CD4-positive, alpha-beta T cell treated with Interleukin-10 for 1 hour (primary cell): ENCODE measurements at places on chromosomes 11 and 22.

GRCh38 chr11:116123739-116124138 lies 619.5 kb upstream of the CADM1 start:
- no peak for DNase-seq

DNA sequence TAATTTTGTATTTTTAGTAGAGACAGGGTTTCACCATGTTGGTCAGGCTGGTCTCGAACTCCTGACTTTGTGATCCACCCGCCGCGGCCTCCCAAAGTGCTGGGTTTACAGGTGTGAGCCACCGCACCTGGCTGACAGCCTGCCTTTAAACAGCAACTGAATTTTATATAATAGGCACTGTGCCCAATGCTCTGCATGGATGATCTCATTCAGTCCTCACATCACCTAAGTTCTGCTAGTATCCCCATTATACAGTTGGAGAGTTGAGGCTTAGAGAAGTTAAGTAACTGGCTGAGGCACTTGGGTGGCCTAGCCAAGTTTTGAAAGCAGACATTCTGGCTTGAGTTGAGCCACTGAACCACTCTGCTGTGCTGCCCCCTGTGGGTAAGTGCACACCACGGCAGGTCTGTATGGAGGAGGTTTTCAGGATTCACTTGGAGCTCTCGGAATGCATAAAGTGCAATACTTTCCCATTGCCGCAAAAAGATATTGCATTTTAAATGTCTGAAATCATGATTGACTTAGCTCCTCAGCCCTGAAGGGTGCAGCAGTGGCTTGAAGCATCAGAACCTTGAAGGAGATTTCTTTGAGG lies 112.4 kb downstream of the LDLRAD3 start:
- DNase-seq, result no peak

DNA sequence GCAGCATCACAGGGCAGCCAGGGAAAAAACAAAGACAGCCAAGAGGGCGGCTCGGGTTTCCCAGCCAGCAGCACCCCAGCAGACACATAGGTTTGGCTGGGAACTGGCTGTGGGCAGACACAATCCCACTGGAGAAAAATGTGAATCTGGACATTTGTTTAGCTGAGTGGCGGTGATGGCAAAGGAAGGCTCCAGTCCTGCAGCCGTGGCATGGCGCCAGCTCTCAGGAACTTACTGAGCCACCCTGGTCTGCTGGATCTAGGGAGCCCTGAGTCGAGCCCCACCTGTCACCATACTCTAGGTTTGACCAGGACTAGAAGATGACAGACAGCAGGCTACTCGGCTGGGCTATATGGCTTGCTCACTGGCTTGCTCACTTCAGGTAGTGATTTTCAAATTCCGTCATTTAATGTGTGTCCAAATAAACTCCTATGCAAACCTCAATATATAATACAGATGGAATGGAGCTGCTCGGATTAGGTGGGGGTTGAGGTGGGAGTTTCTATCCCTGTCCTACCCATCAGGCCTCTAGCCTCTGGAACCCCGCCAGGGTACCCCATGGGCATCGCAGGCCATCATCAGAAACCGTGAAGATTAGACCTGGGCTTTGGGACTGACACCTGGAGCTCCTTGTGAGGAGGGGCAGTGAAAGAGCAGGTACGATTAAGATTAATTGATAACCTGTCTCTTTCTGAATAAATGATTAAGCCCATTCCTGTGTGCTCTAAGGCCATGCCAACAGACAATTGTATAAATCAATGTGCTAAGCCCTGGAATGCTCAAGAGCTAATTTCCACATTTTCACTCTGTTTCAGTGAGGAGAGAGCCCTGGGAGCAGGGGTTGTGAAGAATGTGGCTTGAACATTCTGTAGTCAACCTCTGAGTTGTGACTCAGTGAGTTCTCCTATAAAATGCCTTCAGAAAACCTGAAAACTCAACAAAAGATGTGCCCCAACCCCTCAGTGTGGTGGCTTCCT lies 42.5 kb downstream of the GALNT18 start:
- DNase-seq, result no peak

DNA sequence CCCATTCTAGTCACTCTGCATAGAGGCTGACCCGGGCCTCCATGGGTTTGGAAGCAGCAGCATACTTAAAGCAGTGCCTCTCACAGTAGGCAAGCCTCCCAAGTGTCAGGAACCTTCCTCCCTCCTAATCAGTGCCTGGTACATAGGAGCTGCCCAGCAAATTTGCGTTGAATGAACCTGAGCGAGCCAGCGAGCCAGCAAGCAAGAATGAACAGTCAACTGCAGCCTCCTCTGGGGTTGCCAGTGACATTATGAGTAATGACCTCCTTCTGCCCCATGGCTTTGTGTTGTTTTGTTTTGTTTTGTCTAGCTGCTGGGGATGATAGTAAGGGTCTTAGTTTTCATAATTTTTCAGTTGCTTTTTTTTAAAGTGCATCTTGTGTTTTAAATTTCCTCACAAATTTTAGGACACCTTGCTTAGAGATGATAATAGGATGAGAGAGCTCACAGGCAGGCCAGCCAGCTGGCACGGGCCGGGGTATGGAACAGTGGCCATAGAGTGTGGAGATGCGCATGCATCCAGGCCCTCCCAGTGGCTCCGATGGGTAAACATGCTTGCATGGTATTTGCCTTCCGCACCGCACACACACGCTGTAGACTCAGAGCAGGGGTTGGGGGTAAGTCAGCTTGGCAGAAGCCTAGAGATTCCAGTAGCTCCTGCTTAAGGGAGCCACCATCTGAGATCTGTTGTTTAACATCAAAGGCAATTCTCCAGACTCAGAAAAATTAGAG lies 36.1 kb downstream of the TTC12 start:
- DNase-seq, result no peak

DNA sequence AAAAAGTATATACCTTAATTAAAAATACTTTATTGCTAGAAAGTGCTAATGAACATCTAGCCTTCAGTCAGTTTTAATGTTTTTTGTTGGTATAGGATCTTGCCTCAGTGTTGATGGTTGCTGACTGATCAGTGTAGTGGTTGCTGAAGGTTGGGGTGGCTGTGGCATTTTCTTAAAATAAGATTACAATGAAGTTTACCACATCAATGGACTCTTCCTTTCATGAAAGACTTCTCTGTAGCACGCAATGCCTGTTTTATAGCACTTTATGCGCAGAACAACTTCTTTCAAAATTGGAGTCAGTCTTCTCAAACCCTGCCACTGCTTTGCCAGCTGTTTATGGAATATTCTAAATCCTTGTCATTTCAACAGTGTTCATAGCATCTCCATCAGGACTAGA lies 50.6 kb downstream of the LDLRAD3 start:
- DNase-seq, result no peak

DNA sequence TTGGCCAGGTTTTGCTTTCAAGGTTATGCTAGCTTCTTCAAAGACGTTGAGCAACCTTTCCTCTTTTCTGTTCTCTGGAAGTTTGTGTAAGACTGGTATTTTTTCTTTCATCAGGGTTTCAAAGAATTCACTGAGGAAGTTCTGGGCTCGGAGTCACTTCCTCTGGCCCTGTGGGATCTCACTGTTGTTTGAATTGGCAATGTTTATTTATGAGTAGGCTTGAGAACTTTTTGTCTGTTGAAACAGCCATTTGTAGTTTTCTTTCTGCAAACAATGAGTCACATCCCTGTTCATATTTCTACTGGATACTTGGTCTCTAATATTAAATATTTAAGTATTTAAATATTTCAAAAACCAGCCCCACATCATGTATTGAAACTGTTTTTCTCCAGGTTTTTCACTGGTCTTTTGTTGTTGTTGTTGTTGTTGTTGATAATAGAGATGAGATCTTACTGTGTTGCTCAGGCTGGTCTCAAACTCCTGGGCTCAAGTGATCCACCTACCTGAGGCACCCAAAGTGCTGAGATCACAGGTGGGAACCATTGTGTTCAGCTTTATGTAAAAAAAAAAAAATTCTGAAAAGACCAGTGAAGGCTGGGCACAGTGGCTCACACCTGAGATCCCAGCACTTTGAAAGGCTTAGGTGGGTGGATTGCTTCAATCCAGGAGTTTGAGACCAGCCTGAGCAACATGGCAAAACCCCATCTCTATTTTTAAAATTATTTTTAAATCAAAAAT lies 26.9 kb downstream of the SUSD2 start:
- DNase-seq, result peak; percentile 14

- DNase-seq, result no peak
Measured at GRCh38 chr11:46240371-46240770, 37.1 kb upstream of the CREB3L1 start.

DNA sequence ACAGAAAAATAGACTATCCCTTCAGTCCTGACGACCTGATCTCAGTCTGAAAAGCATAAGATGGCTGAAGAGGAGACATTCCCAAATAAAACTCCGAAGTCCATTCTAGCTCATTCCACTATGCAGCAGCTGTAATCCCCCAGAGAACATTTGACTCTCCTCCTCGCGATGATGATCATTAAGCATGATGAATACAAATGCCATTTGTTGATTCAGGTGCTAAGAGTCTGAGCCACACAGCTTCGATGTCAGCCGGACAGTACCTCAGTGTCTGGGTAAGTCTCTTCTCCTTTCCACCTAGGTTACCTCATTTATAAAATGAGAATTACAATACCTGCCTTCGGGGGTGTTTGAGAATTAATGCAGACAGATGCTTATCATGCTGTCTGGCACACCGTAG lies 94.8 kb downstream of the TENM4 start:
- no peak for DNase-seq

GRCh38 chr11:20601221-20601914 lies 2.0 kb downstream of the SLC6A5 start:
- no peak for DNase-seq

GRCh38 chr11:35151241-35151640 lies 12.3 kb downstream of the CD44 start:
- peak; percentile 16 for DNase-seq

GRCh38 chr11:34451053-34451452 lies 12.3 kb downstream of the CAT start:
- DNase-seq, result no peak

DNA sequence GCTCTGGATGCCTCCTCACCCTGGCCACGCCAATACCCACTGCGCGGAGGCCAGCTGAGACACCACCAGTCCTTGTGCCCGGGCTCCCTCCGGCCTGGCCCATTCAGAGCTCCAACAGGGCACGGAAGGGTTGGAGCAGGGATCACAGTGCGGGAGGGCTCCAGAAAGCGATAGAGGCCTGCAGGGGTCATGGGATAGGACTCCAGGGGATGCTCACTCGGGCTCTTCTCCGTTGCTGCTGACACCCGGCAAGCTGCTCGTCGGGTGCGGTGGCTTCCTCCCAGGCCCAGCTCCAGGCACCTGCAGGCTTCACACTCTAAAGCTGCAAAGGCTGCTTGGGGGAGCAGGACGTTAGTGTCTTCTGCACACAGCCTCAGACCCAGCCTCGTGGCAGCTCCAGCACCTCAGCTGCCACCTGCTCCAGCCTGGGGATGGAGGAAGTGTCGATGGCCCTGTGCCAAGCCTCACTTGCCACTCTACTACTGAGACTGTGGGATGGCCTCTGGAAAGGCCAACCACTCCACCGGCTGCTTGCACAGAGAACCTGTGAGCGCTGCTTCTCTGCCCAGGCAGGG lies 10.6 kb downstream of the WNT7B start:
- DNase-seq, result no peak

- no peak for DNase-seq
Measured at GRCh38 chr11:66906061-66906733, 49.3 kb downstream of the LRFN4 start.
